Activated naive CD8-positive, alpha-beta T cell treated with anti-CD3 and anti-CD28 coated beads, Interleukin-2, amount 50 U/mL, for 24 hours (primary cell): ENCODE measurements at places on chromosomes 6 and 20.

DNA sequence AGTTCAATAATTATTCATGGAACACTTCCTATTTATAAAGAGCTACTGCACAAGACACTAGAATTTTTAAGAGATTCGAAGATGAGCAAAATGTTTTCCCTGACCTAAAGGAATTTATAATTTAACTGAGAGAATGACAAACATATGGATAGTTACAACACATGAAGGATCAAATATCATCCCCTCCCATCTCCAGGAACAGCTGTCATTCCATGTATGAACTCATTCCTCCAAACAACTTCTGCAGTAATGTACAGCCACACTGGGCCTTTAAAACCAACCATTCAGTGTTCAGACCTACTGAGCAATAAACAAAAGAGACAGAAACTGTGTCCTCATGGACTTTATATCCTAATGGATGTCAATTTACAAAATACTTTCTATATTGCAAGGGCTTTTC lies 87.8 kb downstream of the KIF16B start:
- no peak for DNase-seq

DNA sequence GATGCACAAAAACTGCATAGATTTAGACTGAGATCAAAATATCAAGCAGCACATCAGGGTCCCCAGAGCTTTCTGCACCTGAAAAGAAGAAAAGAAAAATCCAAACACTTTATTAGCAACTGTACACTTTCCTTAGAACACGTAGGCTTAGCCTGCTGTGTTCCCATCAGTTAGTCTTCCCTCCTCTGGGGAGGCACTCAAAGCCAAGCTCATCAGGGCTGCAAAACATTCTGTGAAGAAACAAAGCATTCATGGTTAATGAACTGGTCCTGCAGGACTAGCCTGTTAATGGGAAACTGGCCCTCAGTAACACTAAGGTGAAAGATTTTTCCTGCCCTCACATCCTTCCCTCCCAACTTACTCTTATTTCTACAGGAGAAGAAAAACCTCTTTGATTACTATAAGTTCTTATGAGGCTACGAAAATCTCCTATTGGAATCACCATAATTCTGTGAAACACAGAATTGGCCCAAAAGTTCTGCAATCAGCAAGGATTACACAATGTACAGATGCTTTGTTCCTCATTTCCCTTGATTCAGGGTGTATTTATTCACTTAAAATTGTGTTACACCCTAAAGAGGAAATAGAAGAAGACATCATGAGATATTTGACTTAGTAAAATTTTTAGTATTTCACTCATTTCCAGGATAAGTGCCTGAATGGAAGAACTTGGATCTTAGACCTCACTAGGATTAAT lies 901.0 kb upstream of the MAP3K7 start:
- no peak for DNase-seq

- DNase-seq: peak; percentile 83
Measured at GRCh38 chr20:31661625-31662371, 24.1 kb downstream of the COX4I2 start.

- DNase-seq: no peak
Measured at GRCh38 chr6:35275744-35276260, 16.3 kb downstream of the ZNF76 start.

DNA sequence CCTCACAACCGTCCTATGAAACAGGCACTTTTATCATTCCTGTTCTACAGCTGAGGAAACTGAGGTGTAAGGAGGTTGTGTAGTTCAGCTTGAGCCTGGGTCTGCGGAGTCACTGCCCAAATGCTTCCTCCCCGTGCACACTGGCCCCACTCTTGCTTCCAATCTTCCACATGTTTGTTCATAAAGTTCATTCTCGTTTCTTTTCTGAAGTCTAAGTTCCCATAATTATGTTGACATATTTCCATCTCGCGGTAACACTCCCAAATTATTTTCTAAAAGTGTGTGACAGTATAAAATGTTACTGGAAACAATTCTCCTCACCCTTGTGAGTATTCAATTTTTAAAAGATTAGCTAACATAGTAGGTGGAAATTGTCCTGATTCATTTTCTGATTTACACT lies 106.9 kb downstream of the SLC22A3 start:
- DNase-seq: no peak

DNA sequence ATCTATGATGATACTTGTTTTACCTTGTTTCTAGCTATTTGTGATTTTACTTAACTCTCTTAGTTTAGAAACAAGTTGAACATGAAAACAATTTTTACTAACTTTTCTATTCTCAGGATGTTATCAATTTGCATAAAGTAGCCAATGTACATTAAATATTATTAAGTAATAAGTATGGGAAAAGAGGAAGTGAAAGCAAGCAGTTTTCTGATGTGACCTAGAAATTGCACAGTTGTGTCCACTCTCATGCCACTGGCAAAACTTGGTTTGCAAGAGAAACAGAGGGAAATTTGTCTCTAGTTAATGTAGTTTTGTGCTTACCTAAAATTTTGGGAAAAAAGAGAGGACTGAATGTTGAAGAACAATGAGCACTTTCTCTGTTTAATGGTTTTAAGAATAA lies 19.2 kb upstream of the TSPYL1 start:
- DNase-seq: no peak

- no peak for DNase-seq
Measured at GRCh38 chr6:144223686-144224085, 61.4 kb upstream of the UTRN start.
